ENCODE measurements at places on chromosomes 16 and 17.

DNA sequence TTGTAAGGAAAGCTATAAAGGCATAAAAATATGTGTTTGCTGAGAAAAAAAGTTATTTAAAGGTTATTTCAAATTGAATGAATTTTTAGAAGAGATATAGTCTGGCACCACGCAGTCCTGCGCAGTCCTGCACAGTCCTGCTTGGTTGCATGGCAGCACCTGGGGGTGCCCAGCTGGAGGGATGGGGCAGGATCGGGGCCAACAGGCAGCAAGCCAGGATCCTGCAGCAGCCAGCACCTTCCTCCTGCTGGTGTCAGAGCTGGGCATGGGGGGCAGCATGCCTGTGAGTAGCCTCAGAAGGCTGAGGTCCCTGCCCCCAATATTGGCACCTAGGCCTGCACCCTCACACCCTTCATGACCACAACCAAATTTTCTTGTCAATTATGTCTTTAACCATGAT, 46.0 kb downstream of the GLG1 start:
- DNase-seq, result no peak

GRCh38 chr16:80117556-80118130, 423.1 kb upstream of the DYNLRB2 start:
- no peak for DNase-seq

- no peak for DNase-seq
Observed at GRCh38 chr16:12314653-12315185, 338.2 kb downstream of the SNX29 start.

GRCh38 chr16:81526935-81527334, 82.3 kb downstream of the CMIP start:
- DNase-seq, result peak; percentile 56

DNA sequence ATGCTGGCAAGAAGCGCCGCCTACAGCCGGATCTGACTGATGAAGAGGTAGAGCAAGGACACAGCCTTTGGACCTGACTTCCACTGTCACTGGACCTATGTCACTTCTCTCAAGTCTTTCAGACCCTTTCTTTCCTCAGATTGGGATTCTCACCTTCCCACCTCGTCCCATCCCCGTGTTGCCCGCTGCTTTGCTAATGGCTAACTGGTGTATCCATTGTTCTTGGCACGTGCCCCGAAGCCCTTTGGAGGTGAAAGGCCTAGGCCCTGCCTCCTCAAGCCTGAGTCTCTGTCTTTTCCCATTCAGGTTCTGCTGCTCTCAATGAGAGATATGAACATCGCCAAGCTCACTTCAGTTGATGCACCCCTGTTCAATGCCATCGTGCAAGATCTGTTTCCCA, 53.3 kb upstream of the KDM6B start:
- DNase-seq, result no peak

DNA sequence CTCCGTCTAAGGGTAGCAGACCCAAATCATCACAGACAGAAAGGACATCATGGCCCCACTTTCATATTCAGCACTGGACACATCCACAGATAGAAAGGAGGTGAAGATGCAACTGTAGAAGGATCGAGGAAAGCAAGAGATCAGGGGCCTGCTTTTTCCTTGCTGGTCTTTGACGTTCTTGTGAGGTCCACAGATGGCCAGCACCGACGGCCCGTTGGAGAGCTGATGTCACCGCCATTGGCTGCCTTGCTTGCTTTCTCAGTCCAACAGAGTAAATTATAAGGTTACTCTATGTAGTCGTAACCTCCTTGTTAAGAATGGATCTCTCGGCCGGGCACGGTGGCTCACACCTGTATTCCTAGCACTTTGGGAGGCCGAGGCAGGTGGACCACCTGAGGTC, 5.1 kb upstream of the RBFOX3 start:
- DNase-seq, result no peak

GRCh38 chr17:34379868-34380267, 16.8 kb upstream of the CCL1 start:
- no peak for DNase-seq

- DNase-seq, result peak; percentile 43
Observed at GRCh38 chr17:4607773-4608187, 23.5 kb downstream of the SMTNL2 start.

DNA sequence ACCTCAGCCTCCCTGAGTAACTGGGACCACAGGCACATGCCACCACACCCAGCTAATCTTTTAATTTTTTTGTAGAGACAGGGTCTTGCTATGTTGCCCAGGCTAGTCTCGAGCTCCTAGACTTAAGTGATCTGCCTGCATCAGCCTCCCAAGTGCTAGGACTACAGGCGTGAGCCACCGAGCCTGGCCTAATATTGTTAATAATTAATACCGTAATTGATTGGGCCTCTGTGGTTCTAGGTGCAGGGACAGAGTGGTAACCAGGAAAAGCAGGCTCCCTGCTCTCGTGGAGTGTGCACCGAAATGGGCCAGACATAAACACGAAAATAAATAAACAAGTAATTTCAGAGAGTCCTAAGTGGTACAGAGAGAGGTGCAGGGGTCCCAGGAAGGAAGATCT, 241.0 kb downstream of the GSG1L start:
- no peak for DNase-seq

Data from dermis blood vessel endothelial cell (primary cell).